CD4-positive, alpha-beta T cell treated with Interleukin-12 subunit alpha and Interleukin-12 subunit beta, for 1 hour (primary cell): ENCODE measurements at places on chromosomes 11 and 22.

DNA sequence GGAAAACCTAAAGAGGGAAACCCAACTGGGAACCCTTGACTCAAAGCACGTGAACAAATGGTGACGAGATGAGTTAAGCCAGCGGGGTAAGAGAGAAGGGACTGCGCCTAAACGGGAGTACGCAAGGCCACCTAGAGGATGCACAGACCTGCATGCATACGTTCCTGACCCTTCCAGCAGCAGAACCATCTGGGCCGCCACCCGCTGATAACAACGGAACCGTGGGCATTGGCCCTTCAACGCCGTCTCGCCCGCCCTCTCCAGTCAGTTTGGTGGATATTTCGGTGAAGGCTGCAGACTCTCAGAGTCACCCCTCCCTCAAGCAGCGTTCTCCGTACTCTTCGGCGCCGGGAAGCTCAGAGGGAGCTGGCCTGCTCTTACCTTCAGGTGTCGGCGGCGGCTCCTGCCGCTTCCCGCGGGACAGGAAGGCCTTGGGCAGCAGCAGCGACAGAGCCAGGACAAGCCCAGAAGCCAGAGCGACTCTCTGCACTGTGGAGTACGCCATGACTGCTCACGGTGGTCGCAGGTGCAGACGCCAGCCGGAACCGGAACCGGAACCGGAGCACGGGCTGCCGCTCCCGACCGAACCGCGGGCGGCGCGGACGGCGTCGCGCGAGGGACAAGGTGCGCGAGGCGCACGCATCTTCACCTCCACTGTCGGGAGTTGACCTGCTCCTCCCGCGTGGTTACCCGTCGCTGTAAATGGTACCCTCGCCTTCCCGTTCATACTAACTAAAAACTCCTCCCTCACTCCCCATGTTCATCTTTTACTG is at the start of gene RIC3:
RIC3 (minus strand) TSS at position 541 of the 773 bp plus-strand sequence; CDS start at position 505, 36 bp downstream.
- peak; percentile 43 for DNase-seq

- DNase-seq, result peak; percentile 26
Measured at GRCh38 chr22:31872209-31872608, 72.1 kb upstream of the YWHAH start.

GRCh38 chr11:61959114-61959513 is 8.3 kb downstream of the FTH1 start:
- no peak for DNase-seq

GRCh38 chr11:119538753-119539152 is 115.8 kb upstream of the THY1 start:
- DNase-seq, result no peak
